ENCODE measurements at places on chromosomes 12 and 14. TPM values are rescaled to one million over a fixed set of nuclear protein-coding genes. Genes with fewer than 3 reads are reported as not detected.

DNA sequence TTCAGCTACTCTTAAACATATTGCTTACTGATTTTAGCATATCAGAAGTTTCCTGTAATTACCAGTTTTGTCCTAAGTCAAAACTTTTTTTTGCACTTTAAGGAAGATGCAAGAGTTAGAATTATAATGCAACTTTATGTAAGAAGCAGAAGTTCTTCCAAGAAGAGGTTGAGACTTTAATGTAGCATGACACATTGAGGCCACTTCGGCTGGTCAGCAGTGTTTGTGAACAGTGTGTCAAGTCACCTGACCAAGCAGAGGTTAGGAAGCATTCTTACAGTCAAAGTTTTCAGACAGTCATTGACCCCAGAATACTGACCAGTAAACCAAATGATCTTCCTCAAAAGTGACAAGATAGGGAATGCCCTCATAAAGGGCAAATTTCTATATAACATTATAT lies 15.2 kb downstream of the FGFR1OP2 start:
- H3K27me3 ChIP-seq: no peaks in the 10 kb centered on the region
- peaks cover 3% of the 10 kb centered on the region for H3K36me3 ChIP-seq
- H3K27ac ChIP-seq: no peak overlapping the region
- DNase-seq: no peak

- H3K27ac ChIP-seq: no peak overlapping the region
- no peaks in the 10 kb centered on the region for H3K27me3 ChIP-seq
- H3K4me1 ChIP-seq: peaks cover 52% of the 10 kb centered on the region
- H3K4me3 ChIP-seq: no peak overlapping the region
- DNase-seq: no peak
Observed at GRCh38 chr12:68636268-68636667, 25.6 kb downstream of the RAP1B start.

DNA sequence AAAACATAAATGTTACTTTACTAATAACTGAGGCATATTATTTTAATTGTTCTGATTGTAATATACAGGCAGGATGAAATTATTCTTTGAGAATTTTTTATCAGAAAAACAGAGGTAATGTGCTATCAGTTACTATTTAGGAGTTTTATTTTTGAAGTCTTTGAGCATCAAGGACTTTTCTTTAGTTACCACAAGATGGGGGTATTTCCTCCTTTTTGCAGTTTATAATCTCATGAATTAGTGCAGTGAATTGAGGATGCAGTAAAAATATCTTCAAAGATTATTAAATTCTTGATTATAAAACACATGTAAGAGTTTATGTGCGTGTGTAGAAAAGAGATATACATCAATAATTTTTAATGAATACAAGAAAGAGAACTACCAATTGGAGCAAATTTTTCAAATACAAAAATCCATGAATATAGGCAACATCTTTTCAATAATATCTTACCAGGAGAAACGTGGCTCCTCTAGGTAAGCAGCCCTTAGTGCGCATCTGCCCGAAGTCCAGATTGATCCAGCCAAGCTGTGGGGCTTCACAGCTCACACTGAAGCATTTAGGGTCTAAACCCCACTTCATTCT lies 71.6 kb downstream of the ERGIC2 start:
- no peaks in the 10 kb centered on the region for H3K36me3 ChIP-seq
- H3K27me3 ChIP-seq: no peaks in the 10 kb centered on the region
- DNase-seq: no peak
- H3K4me3 ChIP-seq: no peak overlapping the region
- no peak overlapping the region for H3K27ac ChIP-seq

- no peak overlapping the region for H3K27ac ChIP-seq
- H3K27me3 ChIP-seq: no peaks in the 10 kb centered on the region
- H3K4me1 ChIP-seq: peaks cover 4% of the 10 kb centered on the region
Observed at GRCh38 chr12:122517877-122518276, 8.9 kb downstream of the RSRC2 start.

DNA sequence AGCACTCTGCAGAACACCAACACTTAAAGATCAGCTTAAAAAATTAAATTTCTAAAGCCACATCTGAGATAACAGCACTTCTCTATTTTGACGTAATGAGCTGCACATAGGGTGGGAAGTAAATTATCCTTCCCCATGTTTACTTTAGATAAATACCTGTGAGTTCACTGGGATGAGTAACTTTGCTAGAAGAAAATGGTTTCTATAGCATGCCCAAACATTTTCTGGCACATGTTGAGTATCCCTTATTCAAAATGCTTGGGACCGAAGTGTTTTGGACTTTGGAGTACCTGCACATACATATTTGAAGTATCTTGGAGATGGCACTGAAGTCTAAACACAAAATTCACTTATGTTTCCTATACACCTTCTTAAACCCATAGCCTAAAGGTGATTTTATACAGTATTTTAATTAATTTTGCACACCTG lies 6.6 kb downstream of the SLC38A2 start:
- H3K4me1 ChIP-seq: peaks cover 67% of the 10 kb centered on the region
- H3K27me3 ChIP-seq: no peaks in the 10 kb centered on the region
- no peak for DNase-seq
- H3K36me3 ChIP-seq: peaks cover 8% of the 10 kb centered on the region

GRCh38 chr12:101436136-101436535 lies 28.6 kb upstream of the ARL1 start:
- H3K27ac ChIP-seq: no peak overlapping the region
- no peaks in the 10 kb centered on the region for H3K36me3 ChIP-seq
- H3K4me3 ChIP-seq: no peak overlapping the region
- no peaks in the 10 kb centered on the region for H3K27me3 ChIP-seq
- no peak for DNase-seq

- H3K27ac ChIP-seq: no peak overlapping the region
- no peak overlapping the region for H3K4me3 ChIP-seq
- no peaks in the 10 kb centered on the region for H3K27me3 ChIP-seq
- peaks cover 16% of the 10 kb centered on the region for H3K36me3 ChIP-seq
- no peaks in the 10 kb centered on the region for H3K4me1 ChIP-seq
Observed at GRCh38 chr14:31449971-31450610, 7.2 kb downstream of the DTD2 start.

- peak overlapping the region; percentile 88 for H3K27ac ChIP-seq
- DNase-seq: no peak
- peaks cover 24% of the 10 kb centered on the region for H3K4me1 ChIP-seq
- no peaks in the 10 kb centered on the region for H3K27me3 ChIP-seq
- H3K36me3 ChIP-seq: no peaks in the 10 kb centered on the region
Observed at GRCh38 chr12:26939953-26940352, 1.7 kb downstream of the FGFR1OP2 start.

- H3K4me3 ChIP-seq: no peak overlapping the region
- DNase-seq: no peak
- H3K27ac ChIP-seq: no peak overlapping the region
- no peaks in the 10 kb centered on the region for H3K36me3 ChIP-seq
- H3K27me3 ChIP-seq: no peaks in the 10 kb centered on the region
Observed at GRCh38 chr14:84959851-84960520, 570.0 kb upstream of the FLRT2 start.

CLEC4D gene
- total RNA-seq: not detected

PIWIL1 gene
- not detected for total RNA-seq

MYO1H gene
- not detected for total RNA-seq

DENND5B gene
- 2.6 TPM for total RNA-seq

LRRC10 gene
- not detected for total RNA-seq

APEX1 gene
- 126 TPM for total RNA-seq

HOXC12 gene
- total RNA-seq: not detected
